ENCODE measurements at places on chromosomes 3 and 15.

DNA sequence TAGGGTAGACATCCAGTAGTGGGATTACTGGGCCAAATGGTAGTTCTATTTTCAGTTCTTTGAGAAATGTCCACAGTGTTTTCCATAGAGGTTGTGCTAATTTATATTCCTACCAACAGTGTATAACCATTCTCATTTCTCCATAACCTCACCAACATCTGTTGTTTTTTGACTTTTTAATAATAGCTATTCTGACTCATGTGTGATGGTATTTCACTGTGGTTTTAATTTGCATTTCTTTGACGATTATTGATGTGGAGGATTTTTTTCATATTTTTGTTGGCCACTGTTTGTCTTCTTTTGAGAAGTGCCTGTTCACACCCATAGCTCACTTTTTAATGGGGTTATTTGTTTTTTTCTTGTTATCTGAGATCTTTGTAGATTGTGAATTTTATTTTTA is 125.2 kb downstream of the CFAP20DC start:
- no peak for DNase-seq

DNA sequence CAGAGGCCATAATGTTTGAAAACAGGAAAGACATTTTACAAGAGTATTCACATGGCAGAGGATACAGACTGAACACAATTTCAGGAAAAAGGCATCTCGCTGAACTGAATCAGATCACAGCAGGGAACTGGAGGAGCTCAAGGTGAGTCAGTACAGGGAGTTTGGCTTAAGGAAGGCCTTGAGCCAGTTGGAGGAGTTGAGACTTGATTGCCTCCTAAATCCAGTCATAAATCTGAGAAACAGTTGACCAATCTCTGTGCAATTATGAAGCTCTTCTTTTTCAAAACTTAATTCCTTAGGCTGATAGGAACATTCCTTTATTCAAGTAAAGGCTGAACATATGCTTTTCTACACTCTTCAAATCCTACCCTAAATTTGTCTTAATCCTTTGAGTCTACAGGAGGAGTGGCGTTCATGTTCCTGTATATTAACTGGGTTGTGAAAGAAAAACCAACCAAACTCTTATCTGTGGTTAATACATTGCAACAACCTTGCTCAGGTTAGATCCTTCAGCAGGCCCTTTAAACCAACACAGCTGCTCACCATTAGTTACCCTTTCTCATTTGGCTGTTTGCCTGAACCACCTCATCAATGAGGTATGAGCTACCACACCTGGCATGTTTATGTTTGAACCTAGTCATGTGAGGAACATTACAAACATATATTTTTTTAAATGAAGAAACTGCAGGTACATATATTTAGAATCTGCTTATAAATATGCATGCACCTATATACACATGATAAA is 404.1 kb upstream of the ATP11B start:
- no peak for DNase-seq

DNA sequence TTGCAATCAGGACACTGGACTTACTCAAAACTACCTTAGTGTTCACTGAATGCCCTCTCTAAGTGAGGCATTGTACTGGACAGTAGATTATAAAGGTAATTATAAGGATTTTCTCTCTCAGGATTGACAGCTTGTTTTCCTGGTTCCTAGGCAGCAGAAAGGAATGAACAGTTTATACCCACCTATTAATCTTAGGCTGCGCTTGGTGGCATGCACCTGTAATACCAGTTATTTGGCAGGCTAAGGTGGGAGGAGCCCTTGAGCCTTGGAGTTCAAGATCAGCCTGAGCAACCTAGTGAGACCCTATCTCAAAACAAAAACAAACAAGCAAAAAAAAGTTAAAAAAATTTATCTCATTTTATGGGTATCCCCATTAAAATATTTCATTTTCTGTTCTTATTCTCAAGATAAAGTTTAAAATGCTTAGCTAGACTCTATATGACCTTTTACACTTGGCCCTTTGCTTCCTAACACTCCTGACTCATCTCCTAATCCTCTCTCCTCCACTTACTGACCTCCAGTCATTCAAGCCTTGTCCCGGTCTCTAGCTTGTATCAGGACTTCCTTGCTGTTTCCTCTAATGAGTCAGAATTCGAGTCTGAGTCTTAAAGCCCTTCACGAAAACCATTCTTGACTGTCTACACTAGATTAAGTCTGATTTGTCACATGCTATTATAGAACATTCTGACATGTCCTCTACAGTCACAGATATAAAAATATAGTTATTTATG is 348.6 kb downstream of the NLGN1 start:
- DNase-seq = no peak

DNA sequence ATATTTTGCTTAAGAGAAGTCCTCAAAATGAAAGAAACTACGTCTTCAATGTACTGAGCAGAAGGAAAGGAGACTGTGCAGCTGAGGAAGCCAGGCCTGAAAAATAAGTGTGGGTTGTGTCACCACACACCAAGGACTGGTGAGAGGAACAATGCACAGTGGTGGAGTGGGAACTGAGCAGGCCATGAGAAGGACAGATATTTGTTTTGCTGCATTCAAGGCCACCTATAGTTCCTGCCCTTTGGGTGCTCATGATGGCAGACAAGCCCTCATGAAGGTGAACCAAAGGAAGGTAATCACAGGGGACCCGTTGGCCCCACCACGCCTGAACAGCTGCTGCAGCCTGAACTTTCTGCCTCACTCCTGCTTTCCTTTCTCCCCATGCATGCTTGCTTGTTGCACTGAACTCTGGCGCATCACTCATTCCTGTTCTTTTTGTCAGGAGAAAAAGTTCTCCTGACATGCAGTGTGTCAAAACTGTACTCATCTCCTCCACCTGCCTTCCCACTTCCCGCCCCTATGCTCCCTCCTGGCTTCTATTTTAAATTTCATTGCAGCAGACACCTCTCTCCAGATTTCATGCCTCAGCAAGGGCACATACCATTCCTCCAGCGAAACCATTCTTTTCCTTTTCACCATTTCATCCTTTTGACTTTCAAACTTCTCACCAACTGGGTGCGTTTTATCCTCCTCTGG is 2.2 kb upstream of the RNF7 start:
- DNase-seq = no peak

- DNase-seq = no peak
Observed at GRCh38 chr3:79886204-79886603, 118.4 kb upstream of the ROBO1 start.
